Glutamatergic neuron (in vitro differentiated cells): ENCODE measurements at places on chromosomes 11 and 22. TPM values are rescaled to one million over a fixed set of nuclear protein-coding genes. Genes with fewer than 3 reads are reported as not detected.
A peak's percentile ranks its signal among the peaks of the same experiment; 100 is the strongest.

DNA sequence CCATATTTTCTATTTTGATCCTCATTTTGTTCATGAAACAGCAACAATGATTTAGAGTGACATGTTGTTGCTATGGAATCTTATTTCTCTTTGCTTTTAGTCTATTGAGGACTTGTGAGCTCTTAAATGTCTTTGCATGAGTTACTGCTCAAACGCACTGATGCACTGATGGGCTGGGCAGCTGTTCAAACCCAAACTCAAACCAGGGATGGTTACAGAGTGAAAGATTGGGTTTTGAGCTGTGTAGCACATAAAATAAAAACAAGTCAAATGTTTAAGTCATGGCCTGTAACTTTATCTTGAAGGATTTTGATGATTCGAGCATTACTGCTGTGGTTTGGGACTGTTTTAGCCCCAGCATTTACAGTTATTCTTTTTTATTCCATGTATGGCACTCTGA, 20.1 kb upstream of the NCAM1 start:
- no peaks in the 10 kb centered on the region for H3K36me3 ChIP-seq
- no peaks in the 10 kb centered on the region for H3K4me1 ChIP-seq
- no peak for DNase-seq
- H3K27ac ChIP-seq, result no peak overlapping the region

DNA sequence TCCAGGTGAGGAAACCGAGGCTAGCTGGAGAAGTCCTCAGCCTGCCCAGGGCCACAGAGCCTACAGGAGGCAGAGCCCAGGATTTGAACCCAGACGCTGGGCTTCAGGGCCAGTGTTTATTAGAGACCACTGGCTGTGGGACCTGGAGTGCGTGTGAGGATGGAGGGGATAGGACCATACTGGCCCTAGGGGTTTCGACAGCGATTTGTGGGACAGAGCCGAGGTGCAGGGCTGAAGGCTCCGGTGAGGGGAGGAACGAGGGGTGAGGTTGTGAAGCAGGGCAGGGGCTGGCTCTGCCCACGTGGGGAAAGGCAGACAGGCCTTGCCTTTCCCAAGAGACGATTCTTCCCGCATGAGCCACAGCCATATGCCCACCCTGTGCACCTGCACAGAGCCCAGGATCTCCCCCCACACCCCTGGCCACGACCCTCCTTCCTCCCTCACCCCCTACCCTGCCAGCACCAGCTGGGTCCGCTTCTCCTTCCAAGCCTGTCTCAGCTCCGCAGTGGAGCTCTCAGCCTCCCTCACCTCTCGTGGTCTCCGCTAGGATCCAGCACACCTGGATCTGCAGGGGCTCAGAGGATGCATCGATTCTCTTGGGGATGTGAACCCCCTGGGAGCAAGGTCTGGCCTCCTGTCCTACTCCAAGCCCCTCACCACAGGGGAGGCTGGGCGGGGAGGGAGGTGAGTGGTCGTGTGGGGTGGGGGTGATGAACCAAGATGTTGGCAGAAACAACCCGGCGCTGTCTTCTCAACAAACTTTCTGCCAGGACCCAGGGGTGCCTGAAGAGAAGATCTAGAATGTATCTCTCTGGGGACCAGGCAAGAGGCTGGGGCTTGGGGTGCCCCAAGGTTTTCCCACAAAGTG, 58.4 kb downstream of the RTL6 start:
- H3K4me1 ChIP-seq, result no peaks in the 10 kb centered on the region
- no peaks in the 10 kb centered on the region for H3K36me3 ChIP-seq
- DNase-seq, result no peak

- H3K27me3 ChIP-seq, result no peaks in the 10 kb centered on the region
- H3K4me1 ChIP-seq, result no peaks in the 10 kb centered on the region
- H3K36me3 ChIP-seq, result no peaks in the 10 kb centered on the region
- no peak overlapping the region for H3K4me3 ChIP-seq
Measured at GRCh38 chr11:127506647-127507046, 506.1 kb upstream of the KIRREL3 start.

- peaks cover 5% of the 10 kb centered on the region for H3K27me3 ChIP-seq
- peak; percentile 34 for DNase-seq
- peak overlapping the region; percentile 18 for H3K27ac ChIP-seq
Measured at GRCh38 chr11:2750682-2751522, 51.1 kb upstream of the KCNQ1OT1 start.

DNA sequence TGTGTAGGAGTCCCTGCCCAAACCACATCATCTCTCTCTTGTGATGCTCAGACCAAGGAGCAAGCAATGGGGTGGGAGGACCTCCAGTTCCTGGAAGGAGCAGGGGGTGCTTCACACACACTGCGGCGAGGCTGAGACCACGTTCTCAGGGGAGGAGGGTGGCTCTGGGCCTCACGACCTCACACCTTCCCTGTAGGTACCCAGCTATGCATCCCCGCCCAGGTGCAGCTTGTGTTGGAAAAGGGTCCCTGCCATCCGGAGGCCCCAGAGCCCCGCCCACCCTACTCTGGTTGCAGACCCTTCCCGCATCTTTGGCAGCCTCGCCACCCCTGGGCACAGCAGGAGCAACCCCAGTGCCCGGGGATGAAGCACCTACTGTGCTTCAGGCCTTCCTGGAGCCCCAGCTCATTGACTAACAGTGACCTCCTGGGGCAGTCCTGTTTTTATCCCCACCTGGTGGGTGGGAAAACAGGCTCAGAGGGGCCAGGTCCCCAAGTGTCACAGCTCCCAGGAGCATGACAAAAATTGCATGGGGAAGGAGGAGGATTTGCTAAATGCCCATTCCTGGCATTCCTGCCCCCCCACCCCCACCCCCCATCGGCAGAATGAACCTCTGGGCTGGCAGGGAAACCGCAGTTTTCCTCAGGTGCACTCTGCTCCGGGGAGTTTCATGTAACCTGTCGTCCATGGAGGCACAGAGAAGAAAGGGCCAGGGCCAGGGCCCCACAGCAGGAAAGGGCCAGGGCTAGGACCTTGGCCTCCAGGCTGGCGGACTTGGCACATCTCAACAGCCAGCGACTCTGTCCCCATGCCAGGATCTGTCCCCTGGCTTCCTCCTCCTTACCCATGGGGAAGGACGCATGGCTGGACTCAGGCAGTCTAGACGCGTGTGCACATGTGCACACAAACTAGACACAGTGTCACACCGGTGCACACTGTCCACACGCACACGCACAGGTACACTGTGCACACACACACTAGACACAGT, 81.0 kb downstream of the IGLL1 start:
- peaks cover 5% of the 10 kb centered on the region for H3K4me1 ChIP-seq
- H3K27ac ChIP-seq, result no peak overlapping the region
- no peak overlapping the region for H3K4me3 ChIP-seq
- peaks cover 7% of the 10 kb centered on the region for H3K27me3 ChIP-seq
- no peaks in the 10 kb centered on the region for H3K36me3 ChIP-seq

- no peaks in the 10 kb centered on the region for H3K4me1 ChIP-seq
- peaks cover 2% of the 10 kb centered on the region for H3K27me3 ChIP-seq
- DNase-seq, result no peak
Measured at GRCh38 chr11:128483211-128483788, 104.1 kb downstream of the ETS1 start.

The SPI1 gene
- total RNA-seq, result not detected

GRCh38 chr11:65401073-65401802, 14.8 kb downstream of the FRMD8 start:
- DNase-seq, result no peak
- no peak overlapping the region for H3K4me3 ChIP-seq
- H3K36me3 ChIP-seq, result no peaks in the 10 kb centered on the region
- no peak overlapping the region for H3K27ac ChIP-seq
- H3K27me3 ChIP-seq, result peaks cover 2% of the 10 kb centered on the region

The LIF gene
- 0.29 TPM for total RNA-seq

- H3K4me1 ChIP-seq, result peaks cover 29% of the 10 kb centered on the region
- peaks cover 5% of the 10 kb centered on the region for H3K27me3 ChIP-seq
- no peak overlapping the region for H3K27ac ChIP-seq
- H3K4me3 ChIP-seq, result no peak overlapping the region
- no peak for DNase-seq
Measured at GRCh38 chr11:134229126-134229790, 4.8 kb downstream of the VPS26B start.
